ENCODE measurements at places on chromosomes 4 and X.

DNA sequence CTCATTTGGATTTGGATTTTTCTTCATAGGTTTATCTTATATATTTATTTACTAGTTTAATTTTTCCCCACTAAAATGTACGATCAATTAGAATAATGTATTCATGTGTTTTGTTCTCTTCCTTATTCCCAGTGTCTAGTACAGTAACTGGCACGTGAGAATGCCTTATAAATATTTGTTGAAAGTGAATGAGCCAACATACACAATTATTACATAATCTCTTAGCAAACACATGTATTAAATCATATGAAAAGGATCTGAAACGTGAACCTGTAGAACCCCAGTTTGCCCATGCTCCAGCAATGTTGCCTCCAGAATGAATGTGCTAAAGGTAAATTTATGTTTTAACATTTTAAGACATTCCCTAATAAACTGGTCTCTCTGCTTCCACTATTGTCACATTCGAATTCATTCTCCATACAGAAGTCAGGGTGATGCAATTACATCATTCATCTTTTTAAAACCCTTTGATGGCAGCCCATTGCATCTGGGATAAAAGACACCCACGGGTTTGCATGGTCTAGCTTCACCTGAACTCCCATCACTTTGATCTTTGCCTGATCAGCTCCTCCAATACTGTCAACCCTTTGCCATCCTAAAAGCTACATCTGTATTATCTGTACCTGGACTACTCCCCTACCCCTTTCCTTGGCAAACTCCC is 30.7 kb upstream of the AREG start:
- DNase-seq = no peak

- no peak for DNase-seq
Observed at GRCh38 chr4:126405369-126405982, 1090.7 kb downstream of the FAT4 start.

DNA sequence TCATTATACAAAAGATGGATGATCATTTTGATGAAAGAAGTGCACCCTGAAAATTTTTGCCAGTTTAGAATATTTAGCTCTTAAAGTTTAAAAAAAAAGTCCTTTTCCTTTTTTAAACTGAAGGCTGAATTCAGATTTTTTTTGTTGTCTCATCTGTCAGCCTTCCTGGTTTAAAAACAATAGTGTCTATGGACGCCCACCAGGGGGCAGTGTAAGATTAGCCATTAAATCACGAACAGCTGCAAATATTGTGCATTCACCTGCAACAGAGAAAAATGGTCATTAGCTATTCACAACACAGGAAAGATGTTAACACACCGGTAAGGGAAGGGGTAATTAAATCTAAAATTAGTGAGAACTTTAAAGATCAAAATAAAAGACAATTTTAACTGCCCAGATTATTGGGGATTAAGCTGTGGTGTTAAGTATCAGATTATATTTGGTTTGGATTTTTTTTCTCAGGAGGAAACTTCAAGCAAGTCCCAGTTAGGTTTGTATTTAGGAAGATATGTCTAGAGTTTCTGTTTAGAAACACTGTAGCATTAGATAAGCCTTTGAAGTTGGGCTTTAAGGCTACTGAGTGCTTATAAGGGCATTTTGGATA is 4.4 kb upstream of the CXorf38 start:
- DNase-seq = peak; percentile 86

GRCh38 chr4:70680934-70681333 is 7.4 kb upstream of the UTP3 start:
- DNase-seq = no peak

DNA sequence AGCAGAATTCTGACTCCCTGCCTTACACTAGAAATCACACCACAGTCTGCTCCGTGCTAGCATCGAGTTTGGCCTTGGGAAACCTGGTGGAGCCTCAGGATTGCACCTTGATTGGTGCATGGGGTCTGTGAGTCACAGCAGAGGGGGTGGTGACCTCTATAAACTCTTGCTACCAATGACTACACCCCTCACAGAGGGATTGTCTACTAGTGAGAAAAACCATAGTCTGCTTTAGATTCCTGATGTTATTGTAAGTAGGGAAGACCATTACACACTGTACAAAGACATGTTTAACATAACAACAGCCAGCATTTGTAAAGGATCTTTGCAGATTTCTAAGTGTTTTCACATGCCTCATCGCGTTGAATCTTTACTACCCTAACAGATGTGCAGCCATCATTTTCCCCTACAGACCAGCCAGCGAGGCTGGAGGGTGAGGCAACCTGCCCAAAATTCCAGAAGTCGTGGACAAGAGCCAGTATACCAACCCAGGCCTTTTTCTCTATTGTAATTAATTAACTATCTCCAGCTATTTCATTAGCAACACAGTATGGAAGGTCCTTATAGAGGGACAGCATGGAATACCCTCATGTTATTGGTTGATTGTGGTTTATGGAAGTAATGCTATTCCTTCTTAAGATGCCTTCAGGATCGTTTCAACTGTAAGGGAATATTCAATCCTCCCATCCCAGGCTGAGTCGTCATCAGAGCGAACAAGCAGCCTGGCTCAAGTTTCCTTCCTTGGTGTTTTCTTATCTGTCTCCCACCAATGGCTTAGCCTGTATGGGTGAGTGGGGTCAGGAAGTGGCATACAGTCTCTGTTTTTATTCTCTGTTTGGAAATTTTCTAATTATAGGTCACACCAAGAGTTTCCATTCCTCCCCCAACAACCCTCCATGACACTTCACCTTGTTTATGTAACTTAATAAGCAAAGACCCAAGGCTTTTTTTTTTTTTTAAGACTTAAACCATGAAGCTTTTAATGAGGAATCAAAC is 55.9 kb upstream of the KDR start:
- DNase-seq = no peak

- DNase-seq = peak; percentile 68
Observed at GRCh38 chr4:82044141-82044993, 329.4 kb downstream of the HNRNPD start.

DNA sequence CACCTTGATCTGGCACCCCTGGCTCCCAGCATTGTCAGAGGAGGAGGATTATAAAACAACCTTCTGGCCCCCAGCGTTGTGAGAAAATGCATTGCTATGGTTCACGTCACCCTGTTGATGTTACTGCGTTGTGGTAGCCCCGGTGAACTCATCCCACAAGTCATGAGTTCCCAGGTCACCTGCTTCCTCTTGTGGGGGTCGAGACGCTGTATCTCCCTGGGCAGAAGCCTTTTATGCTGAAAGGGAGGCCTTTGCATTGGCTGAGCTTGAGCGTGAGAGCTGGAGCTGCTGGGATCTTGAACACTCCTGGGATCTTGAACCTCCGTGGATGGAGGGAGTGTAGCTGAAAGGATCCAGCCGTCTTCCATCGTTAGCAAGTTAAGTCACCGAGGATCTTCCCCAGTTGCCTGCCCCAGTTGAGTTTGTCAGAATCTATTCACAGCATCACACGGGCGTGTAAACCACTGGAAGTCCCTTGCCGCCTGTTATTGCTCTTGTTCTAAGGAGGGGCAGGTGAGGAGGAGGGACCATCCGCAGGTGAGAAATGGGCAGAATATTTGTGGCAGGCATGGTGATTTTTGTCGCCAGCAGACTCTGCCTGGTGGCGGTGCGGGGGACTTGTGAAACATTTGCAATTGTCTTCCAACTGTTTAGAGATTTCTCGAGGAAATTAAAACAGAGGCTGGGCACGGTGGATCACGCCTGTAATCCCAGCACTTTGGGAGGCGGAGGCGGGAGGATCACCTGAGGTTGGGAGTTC is 299.9 kb downstream of the ASMT start:
- DNase-seq = no peak

GRCh38 chr4:71553605-71554004 is 214.8 kb downstream of the SLC4A4 start:
- DNase-seq = no peak

DNA sequence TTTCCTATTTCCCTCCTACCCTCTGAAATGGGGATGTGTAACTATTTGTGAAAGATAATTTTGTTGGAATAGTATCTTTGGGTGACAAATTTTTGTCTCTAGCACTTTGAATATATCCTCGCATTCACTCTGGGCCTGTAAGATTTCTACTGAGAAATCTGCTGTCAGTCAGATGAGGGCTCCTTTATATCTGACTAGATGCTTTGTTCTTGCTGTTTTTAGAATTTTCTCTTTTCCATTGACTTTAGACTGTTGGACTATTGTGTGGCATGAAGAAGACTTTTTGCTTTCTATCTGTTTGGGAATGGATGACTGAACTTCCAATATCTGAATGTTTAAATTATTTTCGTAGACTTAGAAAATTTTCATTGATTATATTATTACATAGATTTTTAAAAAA is 54.2 kb upstream of the GRID2 start:
- DNase-seq = no peak

GRCh38 chrX:110985470-110985869 is 110.5 kb upstream of the PAK3 start:
- no peak for DNase-seq

DNA sequence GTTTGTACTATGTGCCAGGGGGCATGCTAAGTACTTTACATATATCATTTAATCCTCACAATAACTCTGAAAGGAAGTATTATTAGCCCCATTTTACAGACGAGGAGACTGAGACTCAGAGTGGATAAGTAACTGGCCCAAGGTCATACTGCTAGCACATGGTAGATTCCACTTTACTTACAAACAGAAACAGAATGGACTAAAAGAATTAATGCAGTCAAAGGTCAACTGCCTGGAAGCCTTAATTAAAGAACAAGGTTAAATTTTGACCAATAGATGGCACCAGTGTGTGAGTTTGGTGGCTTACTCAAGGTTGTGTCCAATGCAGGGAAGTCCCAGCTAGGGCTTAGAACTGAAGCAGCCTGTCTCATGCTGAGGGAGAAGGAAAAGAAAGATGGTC is 4.7 kb downstream of the RIPPLY1 start:
- no peak for DNase-seq
